ENCODE measurements at places on chromosomes 12 and 14.

DNA sequence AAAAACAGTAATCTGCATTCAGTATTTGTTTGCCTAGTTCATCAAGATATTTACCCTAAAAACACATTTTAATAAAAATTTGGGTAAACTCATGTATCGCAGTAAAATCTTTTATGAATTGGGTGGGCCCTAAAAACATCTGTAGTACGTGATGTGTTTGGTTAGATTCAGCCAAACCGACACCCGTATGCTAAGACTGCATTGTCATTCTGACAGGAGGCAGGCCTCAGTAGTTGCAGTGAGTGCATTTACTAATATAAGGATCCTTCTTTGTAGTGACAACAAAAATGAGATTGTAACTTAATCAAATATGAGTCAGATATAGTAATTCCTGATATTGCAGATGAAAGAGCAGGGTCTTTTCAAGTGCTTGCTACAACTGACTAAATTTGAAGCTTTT, 191.8 kb downstream of the SLC16A7 start:
- DNase-seq: no peak

GRCh38 chr12:106582641-106583230, at the start of gene RFX4:
TSS of gene RFX4 (plus strand) at chr12:106583004. CDS start at chr12:106583321, 317 bp downstream.
- DNase-seq: no peak

DNA sequence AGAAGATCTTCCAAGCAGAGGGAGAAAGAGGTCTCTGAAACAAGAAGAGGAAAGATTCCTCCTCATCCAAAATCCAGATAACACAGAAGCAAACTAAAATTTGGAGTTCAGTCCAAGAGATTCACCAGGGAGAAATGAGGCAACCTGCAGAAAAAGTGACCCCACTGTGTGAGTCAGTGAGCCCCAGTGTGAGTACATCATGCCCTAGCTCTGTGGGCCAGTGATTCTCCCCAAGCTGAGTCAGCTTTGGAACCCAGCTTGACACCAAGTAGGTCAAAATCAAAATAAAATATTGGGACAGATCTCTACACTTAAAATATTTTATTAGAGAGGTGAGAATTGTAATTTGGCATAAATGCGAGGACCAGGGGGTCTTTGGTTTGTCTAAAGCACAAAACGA, 17.2 kb downstream of the CLEC2B start:
- DNase-seq: no peak

- peak; percentile 45 for DNase-seq
Measured at GRCh38 chr14:101072531-101072930, 169.0 kb upstream of the RTL1 start.

DNA sequence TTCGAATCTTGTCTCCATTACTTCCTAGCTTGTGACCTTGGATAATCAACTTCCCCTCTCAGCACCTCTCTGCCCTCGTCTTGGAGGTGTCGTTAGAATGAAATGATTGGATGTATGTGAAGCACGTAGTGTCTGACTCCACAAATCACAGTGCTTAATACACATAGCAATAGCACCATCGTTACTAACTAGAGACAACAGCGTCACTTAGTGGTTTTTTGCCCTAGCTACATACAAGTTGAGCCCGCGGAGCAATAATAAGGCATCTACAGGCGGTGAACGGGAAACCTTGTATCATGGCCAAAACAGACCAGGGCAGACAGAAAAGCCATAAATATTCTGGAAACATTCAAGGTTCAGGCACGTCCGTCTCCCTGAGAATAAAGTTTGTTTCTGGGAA, 154.9 kb downstream of the ASCL4 start:
- DNase-seq: no peak

GRCh38 chr12:106135075-106135474, 3.7 kb downstream of the NUAK1 start:
- no peak for DNase-seq

GRCh38 chr12:75711271-75711670, 199.9 kb upstream of the KRR1 start:
- DNase-seq: no peak

DNA sequence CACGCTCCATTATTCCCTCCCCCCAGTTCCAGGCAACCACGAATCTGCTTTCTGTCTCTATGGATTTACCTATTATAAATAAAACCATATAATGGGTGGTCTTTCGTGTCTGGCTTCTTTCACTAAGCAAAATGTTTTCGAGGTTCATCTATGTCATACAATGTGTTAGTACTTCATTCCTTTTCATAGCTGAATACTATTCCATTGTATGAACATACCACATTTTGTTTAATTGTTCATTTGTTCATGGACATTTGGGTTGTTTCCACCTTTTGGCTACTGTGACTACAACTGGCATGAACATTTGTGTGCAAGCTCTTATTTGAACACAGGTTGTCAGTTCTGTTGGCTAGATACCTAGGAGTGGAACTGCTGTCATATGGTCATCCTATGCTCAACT, 12.9 kb upstream of the PAPOLA start:
- no peak for DNase-seq

GRCh38 chr14:90760078-90760444, 56.2 kb downstream of the TTC7B start:
- peak; percentile 63 for DNase-seq

DNA sequence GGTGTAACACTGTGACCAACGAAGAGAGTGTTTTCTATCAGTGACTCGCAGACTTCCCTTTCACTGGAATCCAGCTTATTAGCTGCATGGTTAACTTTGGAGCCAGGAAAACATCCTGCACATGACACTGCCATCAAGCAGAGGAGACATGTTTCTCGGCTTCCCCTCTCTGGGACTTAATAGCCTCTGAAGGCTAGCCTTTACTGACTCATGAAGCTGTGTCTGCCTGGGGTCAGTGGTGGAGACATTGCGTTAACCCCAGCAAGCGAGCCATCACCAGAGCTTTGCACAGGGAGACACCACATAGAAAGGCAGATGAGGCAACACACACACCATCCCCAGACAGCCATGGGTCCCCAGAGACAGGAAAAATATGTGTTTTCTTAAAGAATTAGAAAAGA, 126.9 kb upstream of the PRICKLE1 start:
- no peak for DNase-seq

GRCh38 chr12:41681898-41682297, 462.8 kb downstream of the GXYLT1 start:
- no peak for DNase-seq

DNA sequence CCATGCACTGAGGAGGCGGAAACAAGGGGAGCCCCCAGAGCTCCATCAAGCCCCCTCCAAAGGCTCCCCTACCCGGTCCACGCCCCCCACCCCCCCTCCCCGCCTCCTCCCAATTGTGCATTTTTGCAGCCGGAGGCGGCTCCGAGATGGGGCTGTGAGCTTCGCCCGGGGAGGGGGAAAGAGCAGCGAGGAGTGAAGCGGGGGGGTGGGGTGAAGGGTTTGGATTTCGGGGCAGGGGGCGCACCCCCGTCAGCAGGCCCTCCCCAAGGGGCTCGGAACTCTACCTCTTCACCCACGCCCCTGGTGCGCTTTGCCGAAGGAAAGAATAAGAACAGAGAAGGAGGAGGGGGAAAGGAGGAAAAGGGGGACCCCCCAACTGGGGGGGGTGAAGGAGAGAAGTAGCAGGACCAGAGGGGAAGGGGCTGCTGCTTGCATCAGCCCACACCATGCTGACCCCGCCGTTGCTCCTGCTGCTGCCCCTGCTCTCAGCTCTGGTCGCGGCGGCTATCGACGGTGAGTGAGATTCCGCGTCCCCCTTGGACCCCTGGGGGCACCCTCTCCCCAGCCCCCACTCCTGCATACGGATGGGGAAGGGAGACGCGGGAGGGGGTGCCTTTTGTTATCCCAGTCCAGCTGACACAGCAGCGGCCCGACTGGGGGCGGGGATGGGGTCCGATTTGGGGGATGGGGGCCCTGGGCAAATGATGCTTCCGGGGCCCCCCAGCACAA, 400 bp downstream of the LRP1 start:
- DNase-seq: no peak

GRCh38 chr12:125129591-125130255, 64.5 kb downstream of the AACS start:
- no peak for DNase-seq

DNA sequence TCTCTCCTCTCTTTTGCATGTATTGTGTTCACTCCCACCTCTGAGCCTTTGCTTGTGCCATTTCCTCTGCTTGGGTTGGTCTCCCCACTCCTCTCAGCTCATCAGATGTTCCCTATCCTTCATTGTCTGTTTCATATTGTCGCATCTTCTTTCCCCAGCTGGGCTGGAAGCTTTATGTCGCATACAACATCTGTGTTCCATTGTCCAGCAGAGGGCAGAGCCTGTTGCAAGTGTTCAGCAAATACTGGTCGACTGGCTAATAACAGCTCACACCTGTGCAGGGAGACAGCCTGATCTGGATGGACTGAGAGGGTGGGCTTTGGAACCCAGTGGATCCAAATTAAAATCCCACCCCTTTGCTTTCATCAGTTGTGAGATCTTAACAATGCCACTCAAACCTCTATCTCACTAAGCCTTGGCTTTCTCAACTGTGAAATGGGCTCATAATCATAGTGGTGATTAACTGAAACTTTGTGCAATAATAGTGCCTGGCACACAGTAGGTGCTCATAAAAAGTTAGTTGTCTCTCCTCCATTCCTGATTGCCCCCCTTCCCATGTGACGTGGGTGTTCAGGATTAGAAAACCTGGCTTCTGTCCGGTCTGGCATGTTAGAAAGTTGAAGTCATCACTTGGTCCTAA, 75.8 kb downstream of the RIN3 start:
- peak; percentile 41 for DNase-seq

- DNase-seq: no peak
Measured at GRCh38 chr12:47507221-47507620, 198.6 kb downstream of the RPAP3 start.

Measured in coronary artery (tissue), 2 donors.